ENCODE measurements at places on chromosomes 3 and 15.
A peak's percentile ranks its signal among the peaks of the same experiment; 100 is the strongest.

- DNase-seq: no peak
Measured at GRCh38 chr3:46300461-46300789, 53.5 kb upstream of the CCR2 start.

- DNase-seq: no peak
Measured at GRCh38 chr3:131850223-131850622, 184.6 kb downstream of the CPNE4 start.

DNA sequence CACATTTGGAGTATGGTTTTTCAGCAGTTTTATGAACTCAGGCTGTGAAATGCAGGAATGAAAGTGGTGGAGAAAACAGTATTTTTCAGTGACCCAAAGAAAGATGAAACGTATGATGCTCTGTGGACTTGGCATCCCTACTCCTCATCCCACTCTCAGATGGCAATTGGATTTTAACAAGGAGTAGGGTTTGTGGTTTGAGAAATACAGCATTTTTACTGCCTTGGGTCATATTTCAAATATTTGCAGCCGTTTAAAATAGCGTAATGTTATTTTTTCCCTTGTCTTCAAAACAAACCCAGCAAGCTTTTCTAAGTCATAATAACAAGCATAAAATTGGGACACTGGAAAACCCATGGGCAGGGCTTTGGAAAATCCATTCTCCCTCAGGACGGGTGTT lies 117.2 kb upstream of the LRIG1 start:
- DNase-seq: no peak

DNA sequence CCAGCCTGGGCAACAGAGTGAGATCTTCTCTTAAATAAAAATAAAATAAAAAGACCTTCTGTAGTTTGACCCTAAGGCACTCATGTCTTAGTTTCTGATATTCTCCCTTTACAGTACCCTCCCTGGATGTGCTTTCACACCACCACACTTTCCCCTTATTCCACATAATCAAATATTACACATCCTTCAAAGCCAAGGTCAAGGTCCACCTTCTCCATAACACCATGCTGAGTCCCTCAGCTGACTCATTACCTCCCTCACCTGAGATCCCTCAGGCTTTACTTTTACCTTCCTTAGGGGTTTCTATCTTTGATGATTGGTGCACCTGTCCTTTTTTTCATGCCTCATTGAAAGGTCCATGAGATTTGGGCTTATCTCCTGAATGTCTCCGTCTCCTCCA lies 25.5 kb upstream of the MNS1 start:
- DNase-seq: no peak

GRCh38 chr3:104768886-104769285 lies 597.8 kb upstream of the ALCAM start:
- no peak for DNase-seq

DNA sequence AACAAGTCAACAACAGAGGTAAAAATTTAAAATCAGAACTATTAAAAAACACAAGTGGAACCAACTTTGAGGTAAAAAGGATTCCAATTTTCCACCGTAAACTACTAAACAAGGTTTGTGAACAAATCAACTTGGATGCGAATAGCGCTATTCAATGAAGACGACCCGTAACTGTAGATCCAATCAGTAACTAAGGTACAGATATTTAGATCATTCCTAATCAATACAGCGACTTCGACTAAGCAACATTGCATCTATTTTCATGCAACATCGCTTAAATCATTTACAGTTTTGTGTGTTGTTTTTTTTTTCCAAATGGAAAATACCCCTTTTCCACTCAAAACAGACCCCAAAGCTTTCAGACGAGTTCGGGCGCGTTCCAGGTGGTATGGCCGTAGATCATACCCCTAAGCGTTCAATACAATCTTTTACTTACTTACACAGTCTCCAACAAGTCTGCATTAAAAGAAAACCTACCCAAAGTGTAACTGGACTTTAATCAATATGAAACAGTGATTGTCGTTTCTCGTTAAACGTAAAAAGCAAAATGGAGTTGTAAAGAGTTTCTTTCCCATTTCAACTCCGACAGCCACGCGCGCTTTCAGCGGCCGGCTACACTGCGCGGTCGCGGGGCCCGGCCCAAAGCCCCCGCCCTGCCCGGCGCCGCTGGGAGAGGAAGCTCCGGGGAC lies 786 bp downstream of the RHOA start:
- DNase-seq: peak; percentile 43

GRCh38 chr3:16449369-16449768 lies 64.1 kb downstream of the RFTN1 start:
- no peak for DNase-seq

DNA sequence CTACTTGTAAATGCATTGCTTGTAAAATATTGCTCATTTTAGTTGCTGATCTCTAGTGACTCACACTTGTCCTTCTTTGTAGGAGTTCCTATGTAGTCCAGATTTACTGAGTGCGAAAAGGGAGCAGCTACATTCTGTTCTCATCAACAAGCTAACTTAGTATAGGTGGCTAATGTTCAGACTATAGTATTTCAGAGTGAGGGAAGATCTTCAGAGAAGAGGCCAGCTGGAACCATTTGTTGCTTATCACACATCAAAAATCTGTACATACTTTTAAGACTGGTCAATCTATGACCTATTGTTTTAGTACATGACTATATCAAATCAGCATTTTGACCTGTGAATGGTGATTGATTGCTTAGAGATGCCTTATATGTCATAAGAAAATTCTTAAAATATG lies 71.3 kb upstream of the THSD4 start:
- no peak for DNase-seq
